ENCODE measurements at places on chromosomes 11 and 22.

- no peak for DNase-seq
These were observed 610.7 kb downstream of the NTM start for GRCh38 chr11:131980888-131981668.

- DNase-seq: peak; percentile 3
These were observed 8.3 kb upstream of the MIEF1 start for GRCh38 chr22:39493759-39494158.

- no peak for DNase-seq
These were observed 2.6 kb upstream of the RTL6 start for GRCh38 chr22:44500599-44500998.

DNA sequence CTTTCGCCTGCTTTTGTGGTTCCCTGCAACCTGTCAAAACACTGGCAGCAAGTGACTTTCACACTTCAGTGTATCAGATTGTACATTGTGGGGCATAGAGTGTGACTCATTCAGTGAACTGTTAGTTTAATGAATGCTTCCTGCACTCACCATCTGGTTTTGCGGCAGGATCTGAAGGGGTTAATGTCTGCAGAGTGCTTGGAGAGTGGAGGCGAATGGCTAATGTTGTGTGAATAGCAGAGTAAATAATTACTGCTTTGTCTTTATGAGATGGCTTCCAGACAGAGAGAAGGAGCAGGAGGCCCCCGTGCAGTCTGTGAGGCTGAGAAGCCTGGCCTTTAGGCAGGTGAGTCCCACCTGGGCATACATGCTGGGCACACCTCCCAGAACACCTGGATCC, 454.3 kb upstream of the KIRREL3 start:
- DNase-seq: no peak

DNA sequence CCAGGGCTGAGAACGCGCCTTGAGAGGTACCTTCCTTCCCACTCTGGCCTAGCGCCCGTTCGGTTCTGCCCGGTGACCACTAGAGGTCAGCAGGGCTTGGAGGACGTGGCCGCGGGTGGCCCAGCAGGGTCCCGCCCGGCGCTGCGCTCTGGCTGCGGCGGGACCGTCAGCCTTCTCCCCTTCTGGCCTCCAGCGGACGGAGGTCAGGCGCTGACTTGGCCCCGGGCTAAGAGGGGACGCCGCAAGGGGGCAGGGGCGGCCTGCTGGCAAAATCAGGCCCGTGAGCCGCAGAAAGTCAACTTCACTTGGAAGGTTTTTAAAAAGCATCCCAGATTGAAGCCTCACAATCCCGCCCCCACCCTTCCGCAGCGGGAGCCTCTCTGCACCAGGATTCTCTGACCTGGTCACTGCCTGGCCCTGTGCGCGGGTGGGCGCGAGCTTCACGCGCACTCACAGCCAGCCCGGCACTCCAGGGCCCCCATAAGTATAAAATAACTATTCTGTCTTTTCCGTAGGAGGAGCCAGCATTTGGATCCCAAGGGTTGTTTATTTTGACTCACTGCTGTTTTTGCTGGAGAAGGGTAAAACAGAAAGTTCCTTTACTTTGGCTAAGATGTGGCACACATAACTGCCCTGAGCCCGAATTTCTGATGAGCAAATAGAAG, 23.2 kb upstream of the ZBTB16 start:
- peak; percentile 30 for DNase-seq

DNA sequence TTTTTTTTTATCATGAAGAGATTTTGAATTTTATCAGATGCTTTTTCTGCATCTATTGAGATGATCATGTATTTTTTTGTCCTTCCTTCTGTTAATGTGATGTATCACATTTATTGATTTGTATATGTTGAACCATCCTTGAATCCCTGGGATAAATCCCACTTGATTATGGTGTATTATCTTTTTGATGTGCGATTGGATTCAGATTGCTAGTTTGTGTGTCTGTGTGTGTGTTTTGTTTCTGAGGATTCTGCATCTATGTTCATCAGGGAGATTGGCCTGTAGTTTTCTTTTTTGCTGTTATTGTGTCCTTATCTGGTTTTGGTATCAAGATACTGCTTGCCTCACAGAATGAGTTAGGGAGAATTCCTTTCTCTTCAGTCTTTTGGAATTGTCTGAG, 52.6 kb downstream of the KCNQ1OT1 start:
- DNase-seq: no peak

Measured in kidney glomerular epithelial cell (primary cell).